Non-pigmented ciliary epithelial cell (primary cell): ENCODE measurements at places on chromosomes 2 and 18.

DNA sequence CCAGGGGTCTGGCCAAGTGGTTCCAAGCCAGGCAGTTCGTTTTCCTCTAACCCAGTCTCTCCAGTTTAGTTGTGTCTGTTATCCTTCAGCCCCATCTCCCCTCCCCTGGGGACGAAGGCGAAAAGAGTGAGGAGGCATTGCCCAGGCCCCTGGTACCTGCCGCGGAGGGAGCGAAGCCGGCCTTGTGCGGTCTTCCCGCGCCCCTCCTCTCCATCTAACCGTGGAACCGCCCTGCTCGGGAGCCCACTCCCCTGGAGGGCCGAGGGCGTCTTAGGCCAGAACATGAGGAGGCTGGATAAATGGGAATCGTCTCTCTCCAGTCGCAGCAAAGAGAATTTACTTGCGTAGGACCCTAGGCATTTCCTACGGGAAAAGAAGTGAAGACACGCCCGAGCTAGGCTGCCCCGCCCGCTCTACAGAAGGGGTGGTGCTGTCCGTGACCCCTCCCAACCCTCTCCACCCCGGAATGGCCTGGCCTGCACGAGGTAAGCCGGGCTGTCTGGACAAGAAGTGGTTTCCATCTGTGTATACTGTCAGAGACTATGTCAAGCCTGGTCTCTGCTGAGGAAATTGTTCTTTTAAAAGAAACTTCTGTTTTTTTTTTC lies 156.2 kb downstream of the MIB1 start:
- DNase-seq = no peak

DNA sequence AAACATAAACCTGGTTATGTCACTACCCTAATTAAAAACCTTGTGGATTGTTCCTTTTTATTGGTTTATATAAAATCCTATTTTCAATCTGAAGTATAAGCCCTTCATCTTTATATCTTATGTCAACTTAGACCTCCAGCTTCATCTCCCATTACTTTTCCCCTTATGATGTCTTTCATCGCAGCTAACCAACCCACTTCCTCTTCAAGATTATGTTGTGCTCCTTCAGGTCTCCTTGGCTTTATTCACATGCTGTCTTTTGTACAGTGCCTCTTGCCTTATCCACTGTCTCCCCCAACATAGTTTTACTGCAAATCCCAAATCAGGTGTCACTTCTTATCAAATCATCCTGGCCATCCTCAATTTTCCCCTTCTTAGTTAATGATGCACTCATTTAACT lies 25.9 kb downstream of the MBD5 start:
- DNase-seq = no peak

DNA sequence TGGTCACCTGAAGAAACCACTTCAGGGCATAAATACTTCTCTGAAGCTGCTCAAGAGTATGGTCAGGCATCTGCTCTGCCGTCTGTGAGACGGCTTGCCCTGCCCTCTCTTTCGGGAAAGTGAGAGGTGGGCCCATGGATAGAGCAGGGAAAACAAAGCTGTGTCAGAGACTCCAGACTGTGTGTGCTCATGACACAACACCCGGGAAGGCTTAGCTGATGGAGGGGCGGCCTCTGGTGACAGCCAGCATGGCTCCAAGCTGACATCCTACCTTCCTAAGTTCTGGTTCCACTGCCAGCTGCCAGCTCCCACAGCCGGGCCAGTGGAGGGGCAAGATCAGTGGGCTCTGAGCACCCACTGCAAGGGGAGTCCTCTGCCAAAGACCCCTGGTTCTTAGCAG lies 215.3 kb downstream of the ANKRD30B start:
- DNase-seq = no peak

DNA sequence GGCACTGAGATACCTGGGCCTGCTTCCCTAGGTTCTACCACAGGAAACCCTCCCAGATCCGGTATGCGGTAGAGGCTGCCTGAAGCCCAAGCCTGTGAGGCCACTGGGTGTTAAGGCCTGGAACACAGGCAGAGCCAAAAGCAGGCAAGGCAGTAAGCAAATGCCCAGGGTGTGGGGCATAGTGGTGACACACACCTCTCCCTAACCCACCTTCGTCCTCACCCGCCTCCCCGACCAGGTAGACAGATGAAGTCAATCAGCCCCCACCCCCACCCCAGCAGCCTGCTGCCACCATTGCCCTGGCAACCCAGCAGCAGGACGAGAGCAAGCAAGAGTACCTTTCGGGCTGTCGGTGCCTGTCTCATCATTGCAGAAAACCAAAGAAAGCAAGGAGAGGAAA lies 6.1 kb downstream of the DCTN1 start:
- no peak for DNase-seq

DNA sequence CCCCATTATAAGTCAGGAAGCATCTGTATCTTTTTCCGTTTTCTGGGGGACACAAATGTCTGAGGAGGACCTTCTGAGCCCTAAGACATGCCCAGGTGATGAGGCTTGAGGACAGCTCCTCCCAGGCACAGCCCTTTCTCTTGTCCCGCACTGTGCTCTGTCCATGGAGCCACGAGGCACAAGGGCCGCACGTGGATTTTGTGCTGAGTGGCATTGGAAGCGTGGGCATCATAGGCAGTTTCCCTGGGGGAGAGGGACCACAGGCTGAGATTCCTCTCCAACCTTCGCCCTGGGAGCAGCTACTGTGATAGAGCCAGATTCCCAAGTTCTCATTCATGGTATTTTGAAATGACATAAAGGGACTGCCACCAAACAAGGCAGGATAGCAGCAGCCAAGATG lies 139.9 kb downstream of the SH3RF3 start:
- no peak for DNase-seq

DNA sequence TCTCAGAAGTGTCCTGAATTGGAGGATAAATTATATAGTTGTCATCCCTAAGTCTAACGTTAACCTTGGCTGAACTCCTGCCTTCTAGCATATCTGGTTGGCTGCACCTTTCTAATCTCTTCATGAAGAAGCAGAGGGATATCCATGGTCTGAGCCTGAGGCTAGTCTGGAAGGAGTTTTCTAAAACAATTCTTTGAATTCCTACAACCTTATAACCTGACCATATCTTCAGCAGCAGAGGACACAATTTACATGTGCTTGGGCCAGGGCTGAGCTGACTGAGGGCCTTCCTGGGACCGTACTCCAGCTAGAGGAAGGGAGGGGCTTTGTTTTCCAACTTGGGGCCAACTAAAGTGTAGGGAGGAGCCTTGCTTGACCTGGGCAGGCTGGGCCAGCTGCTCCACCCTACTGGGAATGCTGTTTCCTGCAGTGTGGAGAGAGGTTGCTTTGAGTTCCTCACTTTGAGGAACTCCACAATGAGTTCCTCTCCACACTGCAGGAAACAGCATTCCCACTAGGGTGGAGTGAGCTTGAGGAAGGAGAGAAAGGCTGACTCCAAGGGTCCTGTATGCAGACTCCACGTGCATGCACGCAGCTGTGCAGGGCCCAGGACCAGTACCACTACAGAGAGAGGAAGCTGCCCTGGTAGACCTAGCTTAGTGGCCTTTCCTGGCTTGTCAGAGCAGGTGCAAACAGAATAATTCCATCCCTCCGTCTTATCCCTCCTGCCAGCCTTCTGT lies 19.6 kb downstream of the CEP68 start:
- no peak for DNase-seq

DNA sequence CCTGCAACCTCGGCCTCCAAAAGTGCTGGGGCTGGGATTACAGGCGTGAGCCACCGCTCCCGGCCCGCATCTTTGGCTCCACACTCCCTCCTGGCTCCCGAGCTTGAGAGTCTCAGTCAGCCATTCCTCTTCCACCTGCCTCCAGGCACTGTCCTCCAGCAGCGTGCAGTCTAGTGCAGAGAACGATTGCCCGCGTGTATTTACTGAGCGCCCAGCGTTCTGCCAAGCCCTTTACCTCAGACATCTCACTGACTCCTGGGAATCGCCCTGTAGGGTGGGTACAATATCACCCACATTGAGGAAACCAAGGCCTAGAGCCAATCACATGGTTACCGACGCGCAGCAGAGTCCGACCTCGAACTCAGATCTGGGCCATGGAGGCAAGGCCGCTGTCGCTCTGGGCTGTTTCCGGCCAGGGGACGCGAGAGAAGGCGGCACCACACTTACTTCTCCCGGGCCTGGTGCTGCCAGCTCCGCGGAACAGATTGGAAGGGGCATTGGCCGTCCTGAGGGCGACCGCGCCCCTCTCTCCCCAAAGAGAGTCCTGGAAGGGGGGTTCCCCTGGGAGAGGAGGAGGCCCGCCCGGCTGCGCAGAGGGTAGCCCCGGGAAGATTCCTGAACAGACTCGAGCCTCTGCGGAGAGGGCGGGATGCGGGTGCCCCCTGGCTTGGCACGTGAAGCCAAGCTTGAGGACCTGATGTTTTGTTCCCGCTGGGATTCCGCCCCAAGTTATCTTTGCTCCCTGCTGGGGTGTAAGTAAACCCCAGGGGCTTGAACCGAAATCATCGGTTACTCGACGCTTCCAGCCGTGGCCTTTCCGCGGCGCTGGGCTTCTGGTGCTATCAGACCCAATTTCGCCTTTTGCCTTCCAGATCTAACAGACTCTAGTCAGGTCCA lies 5.2 kb upstream of the DLX2 start:
- DNase-seq = no peak

GRCh38 chr2:64635976-64636911 lies 17.5 kb downstream of the SERTAD2 start:
- DNase-seq = no peak

- DNase-seq = no peak
Observed at GRCh38 chr2:176178038-176178756, 10.3 kb upstream of the HOXD1 start.

GRCh38 chr2:237870754-237871651 lies 11.6 kb downstream of the RAMP1 start:
- no peak for DNase-seq

- no peak for DNase-seq
Observed at GRCh38 chr18:77105028-77105427, 27.6 kb downstream of the MBP start.

DNA sequence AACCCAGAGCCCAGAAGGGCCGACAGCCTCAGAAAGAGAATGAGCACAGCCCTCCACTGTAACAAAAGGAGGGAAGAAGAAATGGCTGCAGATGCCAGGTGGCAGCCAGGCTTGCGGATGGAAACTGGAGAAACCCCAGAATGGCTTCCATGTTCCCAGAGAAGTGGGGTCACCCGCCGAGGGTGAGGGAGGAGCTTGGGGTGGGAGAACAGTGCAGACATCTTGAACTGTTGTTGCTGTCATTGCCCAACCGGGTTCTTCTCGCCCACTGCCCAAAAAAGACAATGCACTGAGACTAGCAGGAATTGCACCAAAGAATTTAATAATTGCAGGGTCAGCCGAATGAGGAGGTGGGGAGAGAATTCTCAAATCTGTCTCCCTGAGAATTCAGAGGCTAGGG lies 223.2 kb upstream of the RAB6C start:
- DNase-seq = no peak

DNA sequence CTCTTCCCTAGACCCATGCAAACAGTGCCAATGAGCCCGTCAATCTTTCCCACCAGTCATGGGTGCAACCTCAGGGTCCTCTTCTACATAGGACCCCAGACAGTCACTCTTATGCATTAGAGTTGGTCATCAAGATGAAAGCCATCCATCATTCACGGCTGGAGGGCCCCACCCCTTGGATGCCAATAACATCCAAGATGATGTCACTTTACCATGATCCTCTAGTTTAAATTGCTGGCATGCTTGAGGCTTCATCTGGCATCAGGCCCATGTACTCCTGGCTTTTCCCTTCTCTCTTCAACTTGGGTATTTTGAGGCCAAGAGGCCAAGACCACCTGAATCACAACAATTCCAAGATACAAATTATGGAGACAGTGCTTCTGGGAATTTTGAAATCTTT lies 91.1 kb upstream of the MAPK4 start:
- no peak for DNase-seq

DNA sequence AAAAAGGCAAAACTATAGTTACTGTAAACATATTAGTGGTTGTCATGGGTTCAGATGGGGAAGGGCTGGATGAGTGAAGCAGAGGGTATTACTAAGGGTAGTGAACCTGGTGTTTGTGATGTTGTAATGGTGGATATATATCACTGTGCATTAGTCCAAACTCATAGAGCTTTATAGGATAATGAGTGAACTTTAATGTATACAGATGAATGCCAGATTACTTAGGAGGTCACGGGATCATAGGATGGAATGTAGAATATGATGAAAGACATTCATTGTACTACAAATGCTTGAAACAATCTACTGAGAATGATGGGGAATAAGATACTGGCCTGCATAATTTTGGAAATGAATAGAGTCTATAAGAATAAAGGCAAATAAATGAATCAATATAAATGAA lies 226.7 kb upstream of the ZNF804A start:
- DNase-seq = no peak

- DNase-seq = no peak
Observed at GRCh38 chr18:568731-569130, 11.4 kb upstream of the CETN1 start.

DNA sequence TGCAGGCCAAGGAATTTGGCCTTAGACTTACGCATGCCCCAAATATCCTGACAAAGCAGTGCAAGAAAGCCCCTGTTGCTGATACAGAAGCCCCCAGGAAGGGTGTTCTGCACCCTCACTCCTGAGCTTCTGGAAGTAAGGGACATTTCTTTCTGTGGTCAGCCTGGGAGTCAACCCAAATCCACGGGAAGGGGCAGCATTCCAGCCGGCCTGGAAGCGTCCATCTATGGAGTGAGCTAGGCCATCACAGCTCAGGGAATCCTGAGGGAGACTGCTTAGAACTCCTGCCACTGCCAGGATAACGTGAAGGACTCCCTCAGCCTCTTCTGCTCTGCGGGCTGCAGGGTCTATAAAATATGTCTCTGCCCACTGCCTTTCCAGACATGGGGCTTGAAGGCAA lies 173.9 kb downstream of the ANAPC1 start:
- no peak for DNase-seq

- no peak for DNase-seq
Observed at GRCh38 chr2:71467180-71467815, 13.9 kb downstream of the DYSF start.

DNA sequence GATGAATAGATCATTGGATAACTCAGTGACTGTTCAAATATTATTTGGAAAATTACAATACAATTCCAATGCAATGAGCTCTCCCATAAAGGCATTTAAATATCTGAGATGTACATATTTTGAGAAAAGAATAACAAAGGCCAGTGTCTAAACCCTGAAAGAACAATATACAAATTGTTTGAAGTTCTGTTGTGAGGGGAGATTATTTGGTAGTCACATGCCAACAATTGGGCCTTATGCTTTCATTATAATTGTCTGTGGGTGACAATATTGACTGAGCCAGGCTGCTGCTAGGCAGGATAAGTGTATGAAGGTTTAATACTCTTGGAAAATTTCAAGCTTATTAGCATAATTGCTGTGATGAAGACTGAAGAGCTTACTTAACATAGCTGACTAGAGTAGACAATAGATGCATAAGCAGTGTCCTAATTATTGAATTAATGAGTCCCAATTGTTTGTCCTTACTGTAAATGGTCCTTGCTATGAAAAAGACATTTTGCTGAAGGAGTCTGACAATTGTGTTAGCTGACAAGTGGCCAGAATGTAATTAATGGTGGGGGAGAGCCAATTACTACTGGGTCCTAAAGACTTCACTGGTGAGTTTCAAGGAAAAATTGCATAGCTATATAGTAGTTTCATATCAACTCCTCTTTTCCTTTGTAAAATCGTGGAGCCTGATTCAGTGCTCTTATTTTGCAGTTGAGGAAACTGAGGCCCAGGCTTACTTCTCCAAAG lies 5.0 kb upstream of the SMAD2 start:
- no peak for DNase-seq

- DNase-seq = peak; percentile 20
Observed at GRCh38 chr2:14632133-14632936, at the start of gene LRATD1. LRATD1 (plus strand) TSS chr2:14632717; CDS start chr2:14633980, 1,263 bp downstream.

GRCh38 chr2:64667535-64667934 lies 13.8 kb upstream of the SERTAD2 start:
- DNase-seq = no peak

- DNase-seq = no peak
Observed at GRCh38 chr2:159045545-159046454, 77.4 kb downstream of the TANC1 start.

GRCh38 chr2:59232394-59233165 lies 991.5 kb upstream of the FANCL start:
- DNase-seq = no peak
